IMR-90 (cell line): ENCODE measurements at places on chromosomes 7 and 10. TPM values are rescaled to one million over a fixed set of nuclear protein-coding genes. Genes with fewer than 3 reads are reported as not detected.

The UTF1 gene
- total RNA-seq, result not detected in 2 replicates

The SEMA3E gene
- 0.72 and 1.1 TPM in 2 replicates for total RNA-seq

DNA sequence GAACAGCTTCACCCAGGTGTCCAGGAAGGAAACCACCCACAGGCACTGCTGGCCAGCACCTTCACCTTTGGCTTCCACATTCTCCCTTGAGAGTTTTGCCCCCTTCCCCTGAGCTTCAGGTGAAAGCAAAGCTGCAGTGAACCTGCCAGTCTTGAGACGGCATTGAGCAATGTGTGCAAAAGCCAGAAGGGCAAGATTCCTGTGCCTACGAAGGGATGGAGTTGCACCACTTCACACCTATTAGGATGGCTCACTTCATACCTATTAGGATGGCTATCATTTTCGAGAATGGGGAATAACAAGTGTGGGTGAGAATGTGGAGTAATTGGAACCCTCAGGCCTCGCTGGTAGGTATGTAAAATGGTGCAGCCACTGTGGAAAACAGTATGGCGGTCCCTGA, 7.2 kb downstream of the HABP2 start:
- H3K36me3 ChIP-seq, result no peaks in the 10 kb centered on the region
- H3K27ac ChIP-seq, result no peak overlapping the region
- no peaks in the 10 kb centered on the region for H3K4me1 ChIP-seq
- peaks cover 6% of the 10 kb centered on the region; the same call in 1 of the 2 replicates for H3K27me3 ChIP-seq
- DNase-seq, result no peak

DNA sequence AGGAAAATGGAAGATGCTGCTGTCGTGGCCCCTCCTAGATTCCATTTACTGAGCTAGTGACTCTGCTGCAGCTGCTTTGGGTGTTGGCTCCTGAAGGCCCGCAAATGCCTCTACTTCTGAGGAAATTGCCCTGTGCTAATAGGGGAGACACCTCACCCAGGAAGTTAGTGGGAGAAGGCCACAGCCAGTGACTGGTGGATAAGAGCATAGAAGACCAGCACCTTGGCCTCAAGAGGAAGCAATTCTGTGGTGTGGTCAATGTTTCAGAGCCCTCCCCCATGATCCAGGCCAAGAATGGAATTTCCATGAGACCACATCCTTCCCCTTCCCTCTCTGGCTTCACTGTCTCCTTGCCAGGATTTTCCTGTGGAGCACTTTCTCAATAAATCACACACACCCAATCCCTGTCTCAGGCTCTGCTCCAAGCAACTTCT, 25.0 kb upstream of the FZD1 start:
- peaks cover 16% of the 10 kb centered on the region for H3K4me1 ChIP-seq
- H3K36me3 ChIP-seq, result no peaks in the 10 kb centered on the region
- no peak overlapping the region for H3K27ac ChIP-seq
- DNase-seq, result peak; percentile 84
- no peaks in the 10 kb centered on the region for H3K27me3 ChIP-seq

DNA sequence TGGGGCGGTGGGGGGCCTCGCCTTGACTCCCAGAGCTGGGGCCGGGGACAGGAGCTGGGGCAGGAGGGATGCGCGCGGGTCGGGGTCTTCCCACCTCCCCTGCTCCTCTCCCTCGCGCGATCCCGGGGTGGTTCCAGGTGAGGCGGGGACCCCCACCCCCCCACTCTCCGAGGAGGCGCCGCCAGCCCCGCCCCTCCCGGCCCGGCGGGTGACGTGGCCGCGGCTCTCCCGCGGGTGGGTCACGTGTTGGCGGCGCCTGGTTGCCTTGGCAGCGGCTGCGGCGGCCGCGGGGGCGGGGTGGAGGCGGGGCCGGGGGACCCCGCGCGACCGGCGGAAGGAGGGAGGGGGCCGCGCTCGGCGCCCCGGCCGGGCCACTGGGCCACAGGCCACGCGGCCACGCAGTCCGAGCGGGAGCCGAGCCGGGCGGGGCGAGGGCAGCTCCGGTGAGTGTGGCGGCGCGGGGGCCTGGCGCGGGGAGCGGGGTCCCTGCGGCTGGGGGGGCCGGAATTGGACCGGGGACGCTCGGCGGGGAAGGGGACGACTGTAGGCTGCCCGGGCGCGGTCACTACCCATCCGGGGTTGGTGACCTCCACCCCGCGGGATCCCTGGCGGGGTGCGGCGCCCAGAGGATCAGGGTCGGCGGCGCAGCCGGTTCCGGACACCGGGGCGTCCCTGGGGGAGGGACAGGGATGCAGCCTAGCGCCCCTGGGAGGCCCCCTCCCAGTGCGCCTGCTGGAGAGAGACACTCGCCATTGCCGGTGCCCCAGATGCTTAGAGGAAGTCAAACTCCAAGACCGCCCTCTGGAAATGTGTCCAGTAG, at the start of gene ORAI2:
Gene ORAI2, plus strand, starts transcription at position 357 of the 820 bp plus-strand sequence. CDS start 5,382 bp downstream, outside the sequence.
- H3K36me3 ChIP-seq, result peaks cover 3% of the 10 kb centered on the region; the same call in 1 of the 2 replicates
- peak; percentile 59 for DNase-seq
- peak within 1 kb of the TSS; percentile 64 for H3K27ac ChIP-seq
- no peaks in the 10 kb centered on the region for H3K27me3 ChIP-seq
- peaks cover 4% of the 10 kb centered on the region; the same call in 1 of the 2 replicates for H3K4me1 ChIP-seq

- H3K27me3 ChIP-seq, result peaks cover 3% of the 10 kb centered on the region; the same call in 1 of the 2 replicates
- no peak for DNase-seq
- no peaks in the 10 kb centered on the region for H3K36me3 ChIP-seq
- H3K27ac ChIP-seq, result no peak overlapping the region
- H3K4me3 ChIP-seq, result no peak overlapping the region
- H3K4me1 ChIP-seq, result peaks cover 3% of the 10 kb centered on the region; the same call in 1 of the 2 replicates
These were observed 22.8 kb downstream of the FRMPD2 start for GRCh38 chr10:48251525-48252353.

DNA sequence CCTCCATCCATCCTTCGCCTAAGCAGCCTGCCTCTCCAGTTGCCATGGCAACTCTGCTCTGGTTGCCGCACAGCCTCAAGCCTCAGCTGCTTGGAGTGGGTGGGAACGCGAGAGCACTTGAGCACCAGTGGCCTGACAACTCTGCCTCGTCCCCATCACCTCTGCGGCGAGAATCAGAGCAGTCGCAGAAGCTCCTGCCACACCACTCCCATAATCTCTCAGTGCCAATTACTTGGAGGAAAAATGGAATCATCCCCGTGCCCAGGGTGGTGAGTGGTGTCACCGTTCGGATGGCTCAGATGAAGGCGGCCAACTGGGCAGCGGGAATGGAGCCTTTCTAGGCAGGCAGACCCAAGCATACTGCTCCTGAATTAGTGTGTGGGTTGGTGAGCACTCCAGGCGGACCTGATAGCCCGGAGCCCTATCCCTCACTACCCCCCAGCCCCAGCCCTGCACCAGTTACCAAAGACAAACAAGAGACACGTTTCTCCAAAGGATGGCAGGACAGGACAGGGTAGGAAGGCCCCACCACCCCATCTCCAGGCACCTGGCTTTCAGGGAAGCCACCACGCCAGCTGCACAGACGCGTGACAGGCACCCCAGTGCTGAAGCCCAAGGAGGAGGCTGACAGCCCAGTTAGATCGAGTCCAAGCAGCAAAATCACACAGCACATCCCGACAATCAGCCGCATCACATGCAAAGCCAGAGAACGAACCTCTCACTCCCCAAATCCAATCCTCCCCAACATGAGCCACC, 335.4 kb downstream of the PTPRN2 start:
- DNase-seq, result no peak
- H3K4me1 ChIP-seq, result no peaks in the 10 kb centered on the region
- H3K4me3 ChIP-seq, result no peak overlapping the region
- H3K27ac ChIP-seq, result no peak overlapping the region
